HTR-8/SVneo (cell line): ENCODE measurements at places on chromosomes 5 and 9.

DNA sequence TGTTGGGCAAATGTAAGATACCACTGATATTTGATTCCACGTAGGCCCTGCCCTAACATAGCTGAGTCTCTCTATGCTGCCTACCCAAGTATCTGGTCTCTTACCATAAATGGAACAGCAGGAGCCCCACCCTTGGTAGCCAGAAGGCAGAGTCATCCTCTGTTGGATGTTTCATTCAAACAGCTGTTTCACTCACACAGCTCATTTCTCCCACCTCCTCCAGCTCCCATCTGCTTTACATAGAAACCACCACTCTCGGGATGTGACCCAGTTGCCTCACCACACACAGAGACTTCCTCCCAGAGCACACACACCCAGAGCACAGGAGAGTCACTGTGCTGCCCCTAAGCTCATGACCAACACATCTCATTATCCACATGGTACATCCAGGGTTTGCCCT is 165.3 kb downstream of the TMEM167A start:
- DNase-seq, result no peak

DNA sequence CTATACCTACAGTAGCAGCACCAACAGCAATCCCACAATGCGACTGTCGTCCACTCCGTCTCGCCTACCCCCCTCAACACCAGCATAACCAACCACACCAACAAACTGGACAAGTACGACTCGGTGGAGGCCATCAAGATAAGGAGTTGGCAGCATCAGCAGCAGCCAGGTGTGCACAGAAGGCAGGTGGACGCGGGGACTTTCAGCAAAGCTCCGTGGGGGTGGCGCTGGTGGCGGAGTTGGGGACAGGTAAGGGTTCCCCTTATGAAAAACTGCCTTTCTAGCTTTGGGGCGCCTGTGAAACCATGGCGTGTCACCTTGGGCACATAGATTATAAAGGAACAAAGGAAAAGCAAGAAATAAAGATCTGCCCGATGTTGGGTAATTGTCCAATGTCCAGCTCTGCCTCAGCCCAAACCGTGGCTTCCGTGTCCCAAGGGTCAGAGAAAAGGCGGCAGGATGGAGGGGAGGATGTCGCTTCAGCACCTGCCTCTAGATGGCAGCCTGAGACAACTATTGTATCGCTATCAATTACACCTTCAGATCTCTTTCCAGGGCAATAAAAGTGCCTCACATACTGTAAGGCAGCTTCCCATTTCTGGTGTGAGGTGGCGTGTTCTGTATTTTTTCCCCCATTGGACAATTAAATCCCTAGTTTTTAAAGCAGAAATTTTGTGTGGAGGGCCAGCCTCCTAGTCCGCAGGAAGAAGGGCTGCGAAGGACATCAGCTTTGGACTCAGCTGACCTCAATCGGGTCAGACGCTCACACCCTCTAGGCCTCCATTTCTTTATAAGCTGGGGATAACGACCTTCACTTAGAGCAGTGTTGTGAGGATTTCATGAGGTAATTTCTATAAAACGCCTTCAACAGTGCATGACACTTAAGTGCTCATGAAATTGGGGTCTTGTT is 58.8 kb downstream of the MTRR start:
- DNase-seq, result peak; percentile 87

DNA sequence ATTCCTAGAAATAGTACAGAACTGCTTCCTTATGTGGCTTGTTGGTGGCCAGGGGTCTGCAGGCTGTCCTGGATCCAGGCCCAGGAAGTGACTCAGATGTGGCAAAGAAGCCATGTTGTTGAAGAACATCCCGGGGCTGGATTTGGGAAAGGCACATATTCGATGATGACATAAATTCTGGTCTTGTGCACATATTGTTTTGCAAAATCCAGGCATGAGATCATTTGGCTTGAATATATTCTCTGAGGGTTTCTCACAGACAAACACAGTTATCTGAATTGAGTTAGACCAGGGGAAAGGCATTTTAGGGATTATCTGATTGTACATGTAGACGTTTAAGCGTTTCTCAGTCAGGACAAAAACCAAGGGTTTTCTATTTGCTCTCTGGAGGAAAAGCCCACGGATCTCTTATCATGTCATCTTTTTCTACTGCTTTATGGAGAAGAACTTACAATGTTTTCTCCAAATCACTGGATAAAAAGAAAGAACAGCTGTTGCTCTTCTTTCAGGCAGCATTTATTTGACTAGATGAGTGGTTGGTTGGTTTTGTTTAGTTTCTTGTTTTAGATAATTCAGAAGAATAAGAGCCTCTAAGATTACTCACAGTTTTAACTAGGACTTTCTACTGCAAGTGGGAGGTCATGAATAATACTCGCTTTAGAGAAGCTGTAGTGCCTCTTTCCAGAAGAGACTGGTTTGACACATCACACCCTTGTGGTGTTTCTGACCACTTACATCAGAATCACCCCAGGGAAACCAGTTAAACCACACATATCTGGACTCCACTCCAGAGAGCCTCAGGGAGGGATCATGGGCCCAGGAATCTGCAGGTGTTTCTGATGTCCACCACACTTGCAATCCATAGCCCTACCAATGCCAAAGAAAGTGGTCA is 29.5 kb upstream of the LHFPL2 start:
- peak; percentile 28 for DNase-seq

DNA sequence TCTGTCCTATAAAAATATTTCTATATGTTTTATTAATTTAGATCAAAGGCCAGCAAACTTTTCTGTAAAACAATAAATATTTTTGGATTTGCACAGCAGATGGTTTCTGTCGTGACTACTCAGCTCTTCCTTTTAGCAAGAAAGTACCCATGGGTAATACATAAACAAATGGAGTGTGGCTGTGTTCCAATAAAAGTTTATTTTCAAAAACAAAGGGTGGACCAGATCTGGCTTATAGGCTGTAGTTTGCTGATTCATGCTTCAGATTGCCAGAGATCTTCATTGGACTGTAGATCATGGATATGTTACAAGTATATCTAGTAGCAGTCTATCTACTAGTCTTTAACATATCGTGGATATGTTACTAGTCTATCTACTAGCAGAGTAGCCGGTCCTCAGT is 590.5 kb downstream of the CSNK1G3 start:
- DNase-seq, result no peak

- no peak for DNase-seq
Measured at GRCh38 chr5:94173100-94173499, 431.7 kb upstream of the POU5F2 start.

DNA sequence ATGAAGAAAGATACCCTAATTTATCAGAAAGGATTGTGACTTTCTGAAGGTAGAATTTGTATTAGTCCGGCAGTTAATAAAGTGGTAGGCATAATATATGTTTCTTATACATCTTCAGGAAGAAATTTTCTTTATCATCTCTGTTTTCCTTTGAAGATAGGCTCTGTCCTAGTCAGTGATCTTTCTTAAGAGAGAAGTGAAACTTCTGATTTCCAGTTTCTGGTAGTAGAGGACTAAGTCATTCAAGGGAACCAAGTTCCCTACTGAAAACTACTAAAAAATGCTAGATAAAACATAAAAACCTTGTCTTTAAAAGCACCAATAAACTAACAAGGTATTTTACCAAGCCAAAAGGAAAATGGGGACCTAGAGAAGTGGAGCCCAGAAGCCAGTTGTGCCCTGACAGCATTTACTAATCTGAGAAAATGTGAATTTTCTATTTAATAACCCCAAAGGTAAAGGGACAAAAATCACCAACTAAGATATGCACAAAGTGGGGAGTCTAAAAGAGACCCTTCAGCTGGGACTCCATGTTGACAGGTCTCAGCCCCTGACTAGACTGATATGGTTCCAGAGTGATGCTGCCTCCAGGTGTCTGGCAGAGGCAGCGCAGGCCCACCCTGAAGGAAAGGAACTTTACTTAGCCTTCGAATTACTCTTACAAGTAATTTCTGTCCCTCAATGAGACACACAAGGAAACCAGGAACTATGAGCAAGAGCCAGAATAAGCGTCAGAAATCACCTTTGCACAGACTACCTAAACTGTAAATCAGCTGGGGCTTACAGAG is 72.7 kb downstream of the FAM78A start:
- no peak for DNase-seq

DNA sequence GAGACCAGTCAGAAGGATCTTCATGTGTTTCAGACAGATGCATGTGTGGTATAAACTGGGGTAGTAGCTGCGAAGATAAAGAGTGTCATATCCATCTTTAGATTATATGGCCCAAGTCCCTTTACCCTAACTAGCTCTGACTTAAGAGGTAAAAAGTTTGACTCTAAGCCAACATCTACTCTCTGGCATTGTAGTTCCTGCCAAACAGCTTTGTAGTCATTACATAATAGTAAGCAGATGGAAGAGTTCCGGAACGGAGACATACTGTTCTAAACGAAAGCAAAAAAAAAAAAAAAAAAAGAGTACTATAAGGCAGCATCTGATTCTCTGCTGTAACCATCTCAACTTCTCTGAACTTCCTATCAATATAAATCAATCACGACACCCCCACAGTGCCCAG is 48.8 kb downstream of the CEMIP2 start:
- no peak for DNase-seq

- DNase-seq, result no peak
Measured at GRCh38 chr9:8448226-8448625, 648.6 kb upstream of the DMAC1 start.

DNA sequence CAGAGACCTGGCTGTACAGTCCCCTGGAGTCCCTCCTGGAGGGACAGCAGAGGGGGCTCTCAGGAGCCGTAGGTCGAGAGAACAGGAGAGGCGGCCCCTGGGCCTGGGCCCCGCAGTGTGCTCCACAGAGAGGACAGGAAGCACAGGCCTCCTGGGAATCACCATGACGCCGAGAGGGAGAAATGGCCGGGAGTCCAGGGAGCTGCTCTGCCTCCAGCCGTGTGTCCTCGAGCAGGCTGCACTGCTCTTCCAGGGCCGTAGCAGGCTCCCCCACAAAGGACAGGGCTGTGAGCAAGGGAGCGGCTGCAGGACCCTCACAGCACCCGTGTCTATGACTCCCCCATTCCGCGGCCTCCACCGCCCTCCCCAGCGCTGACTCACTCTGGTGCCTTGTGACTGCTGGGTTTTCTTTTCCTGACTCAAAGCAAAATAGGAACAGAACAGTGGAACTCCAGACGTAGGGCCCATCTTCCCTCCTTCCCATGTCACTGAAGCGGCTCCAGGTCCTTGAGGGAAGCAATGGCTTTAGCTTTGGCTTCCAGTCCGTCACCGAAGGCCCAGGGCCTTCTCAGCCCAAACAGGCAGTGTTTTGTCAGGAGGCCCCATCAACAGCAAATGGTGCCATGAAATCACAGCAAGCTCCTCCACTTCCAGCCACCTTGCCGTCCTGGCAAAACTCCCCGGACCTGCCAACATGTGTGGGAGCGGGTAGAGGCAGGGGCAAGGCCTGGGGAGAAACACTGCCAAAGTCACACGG is 114.2 kb downstream of the LHFPL2 start:
- DNase-seq, result no peak

DNA sequence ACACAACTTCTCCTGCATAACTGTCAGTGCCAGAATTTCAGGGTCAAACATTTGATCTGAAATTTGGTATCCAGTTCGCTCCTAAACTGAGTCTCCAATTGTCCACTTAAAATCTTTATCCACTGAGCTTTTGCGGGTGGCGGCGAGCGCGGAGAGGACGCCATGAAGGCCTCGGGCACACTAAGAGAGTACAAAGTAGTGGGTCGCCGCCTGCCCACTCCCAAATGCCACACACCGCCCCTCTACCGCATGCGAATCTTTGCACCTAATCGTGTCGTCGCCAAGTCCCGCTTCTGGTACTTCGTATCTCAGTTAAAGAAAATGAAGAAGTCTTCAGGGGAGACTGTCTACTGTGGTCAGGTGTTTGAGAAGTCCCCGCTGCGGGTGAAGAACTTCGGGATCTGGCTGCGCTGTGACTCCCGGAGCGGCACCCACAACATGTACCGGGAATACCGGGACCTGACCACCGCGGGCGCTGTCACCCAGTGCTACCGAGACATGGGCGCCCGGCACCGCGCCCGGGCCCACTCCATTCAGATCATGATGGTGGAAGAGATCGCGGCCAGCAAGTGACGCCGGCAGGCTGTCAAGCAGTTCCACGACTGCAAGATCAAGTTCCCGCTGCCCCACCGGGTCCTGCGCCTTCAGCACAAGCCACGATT is 913.7 kb upstream of the DMAC1 start:
- no peak for DNase-seq

GRCh38 chr9:93205045-93205768 is 21.3 kb downstream of the WNK2 start:
- DNase-seq, result no peak

GRCh38 chr5:111722140-111722539 is 34.9 kb downstream of the NREP start:
- no peak for DNase-seq

DNA sequence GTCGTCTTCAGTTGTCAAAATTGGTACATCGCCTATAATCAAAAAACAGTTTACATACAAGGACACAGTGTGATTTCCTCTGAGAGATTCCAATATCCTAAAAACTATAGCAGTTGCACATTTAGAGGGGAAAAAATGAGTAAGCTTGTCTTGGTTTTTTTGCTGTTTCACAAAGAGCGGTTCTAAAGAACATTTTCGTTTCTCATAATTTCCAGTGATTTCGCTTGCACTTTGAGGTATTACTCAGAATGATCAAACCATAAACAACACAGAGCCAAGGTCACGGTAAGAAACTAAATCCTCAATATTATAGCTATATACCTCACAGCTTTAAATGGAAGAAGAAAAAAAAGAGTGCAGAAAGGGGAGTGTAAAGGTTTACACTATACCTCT is 861 bp downstream of the MTX3 start:
- no peak for DNase-seq

GRCh38 chr9:106931466-106931865 is 68.5 kb downstream of the ZNF462 start:
- no peak for DNase-seq

- no peak for DNase-seq
Measured at GRCh38 chr5:173989432-173990082, 587 bp downstream of the C5orf47 start.

- no peak for DNase-seq
Measured at GRCh38 chr5:45454114-45454513, 242.1 kb downstream of the HCN1 start.

GRCh38 chr9:16461137-16461840 is 409.2 kb downstream of the BNC2 start:
- DNase-seq, result no peak

DNA sequence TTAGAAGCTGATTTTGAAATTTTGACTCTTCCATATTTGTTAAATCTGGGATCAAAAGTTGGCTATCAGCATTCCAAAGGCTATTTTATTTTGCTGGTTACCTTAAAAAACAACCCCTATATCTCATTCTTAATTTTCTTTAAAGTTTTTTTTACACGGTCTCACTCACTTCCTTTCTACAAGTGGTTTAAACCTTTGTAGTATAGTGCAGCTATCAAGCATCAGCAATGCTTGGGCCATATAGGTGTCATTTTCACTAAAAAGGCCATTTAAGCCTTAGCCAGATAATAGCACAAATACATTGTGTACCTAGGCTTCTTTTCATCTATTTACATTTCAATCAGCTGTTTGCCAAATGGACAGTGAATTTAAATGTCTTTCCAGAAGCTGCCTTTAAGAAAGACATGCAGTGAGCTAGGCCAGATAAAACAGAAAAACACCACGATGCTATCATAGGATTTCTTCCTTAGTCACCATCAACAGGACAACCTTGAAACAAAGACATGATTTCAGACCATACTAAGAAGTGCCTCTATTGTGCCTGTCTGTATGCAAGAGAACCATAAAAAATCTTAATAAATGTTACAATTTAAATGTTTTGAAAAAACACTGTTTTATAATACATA is 104.2 kb downstream of the RAPGEF6 start:
- DNase-seq, result no peak
